AG10803 (cell line): ENCODE measurements at places on chromosomes 6 and 20.
A peak's percentile ranks its signal among the peaks of the same experiment; 100 is the strongest.

DNA sequence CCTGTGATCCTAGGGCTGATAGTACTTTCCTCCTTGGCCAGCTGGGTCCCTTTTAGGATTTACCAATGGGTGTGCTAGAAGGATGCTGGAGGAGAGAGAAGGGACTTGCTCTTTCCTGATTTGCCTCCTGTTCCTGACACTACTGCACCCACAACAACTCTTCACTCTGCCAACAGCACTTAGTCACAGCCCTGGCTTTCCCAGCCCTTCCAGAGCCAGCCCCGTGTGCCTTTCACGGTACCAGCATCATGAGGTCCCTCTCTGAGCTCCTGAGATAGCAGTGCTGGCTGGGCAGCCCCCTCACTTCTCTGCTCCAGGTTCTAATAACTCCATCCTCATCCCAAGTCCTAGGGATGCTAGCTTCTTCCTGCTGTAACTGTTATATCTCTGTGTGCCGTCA, 80.9 kb downstream of the DNAH8 start:
- DNase-seq = no peak

GRCh38 chr20:7967199-7967844, 27.1 kb upstream of the HAO1 start:
- DNase-seq = peak; percentile 92

DNA sequence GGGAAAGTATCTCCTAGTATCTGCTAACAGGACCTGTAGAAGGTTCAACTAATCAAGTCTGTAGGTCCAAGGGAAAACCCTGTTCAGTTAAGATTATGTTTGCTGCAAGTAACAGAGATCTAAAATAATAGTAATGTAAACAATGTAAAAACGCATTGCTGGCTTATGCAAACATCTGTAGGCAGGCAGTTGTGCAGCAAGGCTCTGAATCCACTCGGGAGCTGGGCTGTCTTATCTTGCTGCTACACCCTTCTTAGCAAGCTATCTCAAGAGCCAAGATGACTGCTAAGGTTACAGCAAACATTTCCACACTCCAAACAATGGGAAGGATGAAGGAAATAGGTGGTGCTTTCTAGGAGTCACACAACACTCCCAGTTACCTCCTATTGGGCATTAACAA, 397.3 kb upstream of the NRSN1 start:
- no peak for DNase-seq

DNA sequence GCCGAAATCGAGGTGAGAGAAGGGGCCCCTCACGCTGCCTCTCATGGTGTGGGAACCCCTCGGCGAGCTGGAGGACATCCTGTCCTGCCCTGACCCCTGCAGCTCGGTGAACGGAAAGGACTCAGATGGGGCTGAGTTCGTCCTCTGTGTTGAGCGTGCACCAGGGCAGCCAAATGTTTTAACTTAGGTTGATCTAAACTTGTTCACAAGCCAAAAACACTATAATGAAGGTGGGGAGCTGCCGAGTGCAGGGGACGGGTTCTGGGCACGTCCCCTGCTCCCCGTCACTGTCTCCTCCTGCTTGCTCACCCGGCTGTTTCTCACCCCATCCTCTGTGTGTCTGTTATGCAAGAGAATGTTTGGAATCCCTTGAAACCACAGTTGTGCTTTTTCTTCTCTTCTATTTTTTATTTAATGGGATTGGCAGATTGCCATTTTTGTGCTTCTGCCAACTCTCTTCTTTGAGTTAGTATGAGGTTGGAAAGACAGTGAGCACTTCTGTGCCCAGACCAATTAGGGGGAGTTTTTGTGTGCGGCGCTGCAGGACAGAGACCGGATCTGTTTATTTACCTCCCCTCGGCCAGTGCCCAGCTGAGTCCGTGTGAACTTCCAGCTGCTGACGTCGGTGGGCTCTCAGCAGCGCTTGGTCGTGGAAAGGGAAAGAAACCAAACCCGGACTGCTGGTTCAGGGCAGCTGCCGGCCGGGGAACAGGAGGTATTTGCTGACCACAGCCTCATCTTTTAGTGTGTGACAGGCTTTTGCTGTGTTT, 158.1 kb downstream of the DTNBP1 start:
- peak; percentile 98 for DNase-seq

GRCh38 chr6:163813979-163814493, 399.5 kb downstream of the QKI start:
- no peak for DNase-seq

DNA sequence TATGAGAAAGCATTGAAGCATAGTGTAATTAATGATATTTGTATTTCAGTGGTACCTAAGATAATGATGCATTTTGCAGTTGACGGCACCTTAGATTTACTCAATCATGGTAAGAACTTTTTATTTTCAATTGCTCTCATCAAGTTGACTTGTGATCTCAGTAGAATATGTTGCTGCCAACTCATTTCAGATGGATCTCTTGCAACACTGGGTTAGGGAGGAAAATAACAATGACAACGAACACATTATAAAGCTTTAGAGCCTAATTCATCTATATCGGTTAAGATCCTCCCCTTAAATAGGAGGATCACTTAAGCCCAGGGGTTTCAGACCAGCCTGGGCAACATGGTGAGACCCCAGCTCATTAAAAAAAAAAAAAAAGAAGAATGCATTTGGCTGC, 18.0 kb upstream of the TBC1D22B start:
- peak; percentile 72 for DNase-seq

- DNase-seq = no peak
These were observed 781.0 kb upstream of the ADGRB3 start for GRCh38 chr6:67854098-67854497.

- peak; percentile 91 for DNase-seq
These were observed 72.4 kb downstream of the ATG5 start for GRCh38 chr6:106253172-106253571.

GRCh38 chr6:24323632-24324337, 34.1 kb downstream of the DCDC2 start:
- no peak for DNase-seq

DNA sequence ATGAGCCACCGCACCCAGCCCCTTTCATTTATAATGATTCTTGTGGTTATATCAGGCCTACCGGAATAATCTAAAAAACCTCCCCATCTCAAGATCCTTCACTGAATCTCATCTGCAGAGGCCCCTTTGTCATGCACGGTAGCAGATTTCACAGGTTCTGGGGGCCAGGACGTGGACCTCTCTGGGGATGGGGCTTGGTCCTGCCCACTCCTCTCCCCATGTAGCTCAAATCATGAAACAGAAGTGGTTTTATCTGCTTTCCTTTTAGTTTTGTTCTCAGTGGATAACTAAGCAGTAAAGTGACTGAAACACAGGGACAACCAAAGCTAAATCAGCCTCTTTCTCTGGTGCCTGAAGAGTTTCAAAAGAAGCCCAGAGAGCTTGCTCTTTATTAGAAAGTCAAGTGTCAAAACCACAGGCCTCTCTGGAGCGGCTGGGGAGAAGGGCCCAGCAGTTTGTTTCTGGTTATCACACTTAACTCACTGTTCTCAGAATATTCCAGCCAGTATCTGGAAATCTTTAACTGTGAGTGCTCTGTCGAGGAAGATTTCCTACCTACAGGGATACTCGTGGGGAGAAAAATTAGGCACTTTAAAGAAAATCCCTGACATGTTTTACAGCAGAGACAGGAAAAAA, 60.6 kb upstream of the FAM184A start:
- no peak for DNase-seq

DNA sequence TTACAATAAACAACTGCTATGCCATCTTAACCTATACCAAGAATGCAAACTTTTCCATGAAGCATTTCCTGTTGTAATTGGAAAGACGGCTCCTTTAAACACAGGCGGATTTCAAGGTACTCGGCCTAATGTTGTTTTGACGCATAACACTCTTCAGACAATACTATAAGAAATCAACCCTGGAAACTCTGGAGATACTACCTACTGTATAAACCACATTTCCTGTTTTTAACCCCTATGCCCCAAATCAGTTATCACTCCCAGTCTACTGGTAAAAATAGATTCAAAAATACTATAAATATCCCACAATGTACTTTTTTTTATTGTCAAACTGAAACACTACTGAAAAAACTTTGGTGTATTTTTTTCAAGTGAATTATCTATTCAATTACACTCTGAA, 118.1 kb downstream of the IRF4 start:
- no peak for DNase-seq

GRCh38 chr6:132511210-132511830, 1.6 kb downstream of the STX7 start:
- DNase-seq = no peak

GRCh38 chr6:75813476-75814250, 64.6 kb downstream of the MYO6 start:
- no peak for DNase-seq

- DNase-seq = peak; percentile 27
These were observed 7.3 kb downstream of the MTCH1 start for GRCh38 chr6:36978421-36979346.

DNA sequence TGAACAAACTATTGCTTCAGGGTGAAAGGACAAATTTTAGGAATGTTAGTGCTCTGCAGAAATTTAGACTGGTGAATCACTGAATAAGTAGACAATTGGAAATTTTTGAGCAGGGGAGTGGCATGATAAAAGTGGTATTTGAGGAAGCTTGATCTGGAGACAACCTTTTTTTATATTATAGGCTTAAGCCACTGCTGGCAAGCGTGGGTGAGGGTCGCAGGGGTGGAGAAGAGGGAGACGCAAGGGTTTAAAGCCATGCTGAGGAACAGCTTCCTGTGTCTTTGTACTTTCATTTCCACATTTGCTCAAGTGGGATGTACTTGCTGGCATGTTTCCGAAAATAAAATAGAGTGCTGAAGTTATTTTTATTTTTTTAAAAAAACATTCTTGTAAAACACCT, 23.7 kb downstream of the NCOA7 start:
- DNase-seq = no peak

DNA sequence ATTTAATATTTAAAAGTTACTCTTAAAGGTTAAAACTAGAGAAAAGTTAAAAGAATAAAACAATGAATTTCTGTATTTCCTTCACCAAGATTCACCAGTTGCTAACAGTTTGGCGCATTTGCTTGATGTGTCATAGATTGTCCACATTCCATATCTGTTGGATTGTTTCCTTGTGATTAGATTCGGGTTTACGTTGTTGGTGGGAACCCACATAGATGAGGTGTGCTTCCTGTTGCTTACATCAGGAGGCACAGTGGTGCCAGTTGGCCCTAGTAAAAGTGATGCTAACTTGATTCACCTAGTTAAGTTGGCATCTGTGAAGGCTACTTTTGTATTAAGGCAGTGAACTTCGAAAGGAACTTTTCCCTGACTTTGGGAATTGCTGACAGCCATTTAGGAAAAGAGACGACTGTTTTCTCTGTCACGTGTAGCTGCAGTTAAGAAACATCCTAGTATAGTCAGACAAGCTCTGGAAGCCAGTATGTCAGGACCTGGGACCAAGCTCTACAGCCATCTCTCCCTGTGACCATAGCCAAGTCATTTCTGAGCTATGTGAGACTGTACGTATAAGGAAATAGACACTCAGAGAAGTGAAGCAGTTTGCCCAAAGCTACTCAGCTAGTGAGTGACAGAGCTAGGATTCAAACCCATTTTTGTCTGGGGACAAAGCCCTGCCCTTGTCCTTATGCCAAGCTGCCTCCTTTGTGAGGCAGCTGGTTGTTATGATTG, 49.0 kb downstream of the PPARD start:
- peak; percentile 90 for DNase-seq

- no peak for DNase-seq
These were observed 24.9 kb downstream of the SLC35D3 start for GRCh38 chr6:136947037-136947436.

DNA sequence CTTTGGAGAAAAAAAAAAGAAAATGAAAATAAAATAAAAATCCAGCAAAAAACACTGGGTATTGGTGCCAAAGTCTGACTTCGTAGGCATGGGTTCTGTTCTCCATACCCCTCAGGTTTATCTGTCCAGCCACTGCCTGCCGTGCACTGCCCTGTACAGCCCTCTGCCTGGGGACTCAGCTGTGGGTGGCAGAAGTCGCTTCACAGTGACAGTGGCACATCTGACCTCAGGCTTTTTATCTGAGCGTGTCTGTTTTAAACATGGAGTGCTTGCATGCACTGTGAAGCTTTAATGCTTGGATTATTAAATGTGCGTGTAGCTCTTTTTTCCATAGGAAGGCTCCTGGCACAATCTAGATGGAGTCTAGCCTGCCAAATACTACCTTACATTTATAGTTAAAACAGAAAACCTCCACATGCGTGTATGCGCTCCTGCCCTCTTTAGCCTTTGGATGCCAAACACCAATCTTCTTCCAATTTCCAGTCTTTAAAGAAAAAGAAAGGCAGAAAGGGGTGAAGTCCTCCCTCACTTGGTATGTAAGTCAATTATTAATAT, 375.5 kb downstream of the UTRN start:
- no peak for DNase-seq

DNA sequence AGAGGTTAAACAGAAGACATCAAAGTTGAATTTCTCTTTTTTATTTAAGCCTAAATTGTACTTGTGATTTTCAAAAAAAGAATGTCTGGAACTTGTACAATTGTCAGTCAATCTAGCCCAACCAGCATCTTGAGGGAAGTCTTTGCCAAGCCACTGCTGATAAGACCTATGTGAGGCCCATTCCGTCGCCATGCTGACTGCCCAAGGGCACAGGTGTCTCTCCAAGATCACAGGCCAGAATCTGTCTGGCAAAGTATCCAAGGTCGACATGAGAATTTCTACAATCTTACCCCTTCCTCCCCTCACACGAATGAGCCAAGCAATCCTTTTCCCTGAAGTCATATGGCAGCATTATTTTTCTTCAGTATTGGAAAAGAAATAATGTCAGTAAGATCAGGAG, 614.5 kb downstream of the CBLN4 start:
- no peak for DNase-seq

- no peak for DNase-seq
These were observed 414.3 kb downstream of the KIF16B start for GRCh38 chr20:16158976-16159286.

DNA sequence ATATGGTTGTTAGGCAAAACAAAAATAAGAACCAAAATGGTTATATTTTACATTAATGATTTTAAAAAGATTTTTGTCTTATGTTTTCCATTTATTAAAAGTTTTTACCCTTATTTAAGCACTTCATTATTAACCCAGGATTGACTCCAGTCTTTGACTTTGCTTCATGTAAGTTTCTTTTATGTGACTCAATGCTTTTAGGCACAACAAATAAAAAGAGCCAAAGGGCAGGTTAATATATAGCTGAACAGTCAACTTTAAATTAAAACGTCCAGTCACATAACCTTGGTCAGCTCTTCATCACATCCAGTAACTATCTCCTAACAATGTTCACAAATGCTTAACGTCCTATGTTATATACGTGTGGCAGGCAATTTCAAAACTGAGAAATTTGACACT, 32.7 kb downstream of the COL21A1 start:
- DNase-seq = no peak

DNA sequence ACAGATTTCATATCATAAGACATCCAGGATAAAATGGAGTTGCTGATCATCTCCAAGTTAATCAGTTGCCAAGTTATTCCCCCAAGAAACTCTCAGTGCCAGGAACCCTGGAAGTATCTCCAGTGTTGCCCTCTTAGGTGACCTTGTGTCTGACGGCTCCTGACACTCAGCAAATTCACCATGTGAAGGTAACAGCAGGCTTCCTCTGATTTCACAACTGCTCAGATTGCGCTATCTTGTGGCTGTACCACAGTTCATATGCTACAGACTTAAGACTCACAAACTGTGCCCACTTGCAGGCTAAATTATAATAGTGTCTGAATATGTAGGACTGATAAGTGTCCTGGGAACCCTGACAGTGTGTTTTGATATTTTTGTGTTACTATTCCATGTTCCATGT, 186.6 kb upstream of the OPRM1 start:
- DNase-seq = no peak

- no peak for DNase-seq
These were observed at the start of gene RIPOR2 for GRCh38 chr6:24935366-24936152. Gene RIPOR2 (minus strand): TSS chr6:24935960. CDS start chr6:24935898, 62 bp downstream.
